ENCODE measurements at places on chromosomes 13 and 19.

- DNase-seq: no peak
These were observed at the start of gene MAP1S for GRCh38 chr19:17718947-17719711. Gene MAP1S (plus strand): TSS chr19:17719480. CDS start chr19:17719503, 23 bp downstream.

- DNase-seq: no peak
These were observed 317.5 kb downstream of the KLF12 start for GRCh38 chr13:73816702-73817101.

DNA sequence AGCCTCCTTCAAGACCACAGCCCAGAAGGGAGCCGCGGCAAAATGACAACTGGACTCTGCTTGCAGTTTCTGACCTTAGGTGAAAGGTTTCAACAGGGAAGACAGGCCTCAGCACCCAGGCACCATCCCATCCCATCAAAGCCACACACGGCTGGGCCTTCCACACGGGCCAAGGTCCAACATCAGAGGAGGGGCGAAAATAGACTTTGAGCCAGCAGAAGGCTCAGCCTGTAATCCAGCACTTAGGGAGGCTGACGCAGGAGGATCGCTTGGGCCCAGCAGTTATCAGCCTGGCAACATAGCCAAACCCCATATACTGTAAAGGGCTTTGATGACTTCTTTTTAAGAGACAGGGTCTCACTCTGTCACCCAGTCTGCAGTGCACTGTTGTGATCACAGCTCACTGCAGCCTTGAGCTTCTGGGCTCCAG, 26.8 kb upstream of the TINCR start:
- no peak for DNase-seq

GRCh38 chr13:42973581-42973980, 18.5 kb downstream of the EPSTI1 start:
- no peak for DNase-seq

- DNase-seq: no peak
These were observed 13.5 kb upstream of the TLE5 start for GRCh38 chr19:3075605-3076431.

DNA sequence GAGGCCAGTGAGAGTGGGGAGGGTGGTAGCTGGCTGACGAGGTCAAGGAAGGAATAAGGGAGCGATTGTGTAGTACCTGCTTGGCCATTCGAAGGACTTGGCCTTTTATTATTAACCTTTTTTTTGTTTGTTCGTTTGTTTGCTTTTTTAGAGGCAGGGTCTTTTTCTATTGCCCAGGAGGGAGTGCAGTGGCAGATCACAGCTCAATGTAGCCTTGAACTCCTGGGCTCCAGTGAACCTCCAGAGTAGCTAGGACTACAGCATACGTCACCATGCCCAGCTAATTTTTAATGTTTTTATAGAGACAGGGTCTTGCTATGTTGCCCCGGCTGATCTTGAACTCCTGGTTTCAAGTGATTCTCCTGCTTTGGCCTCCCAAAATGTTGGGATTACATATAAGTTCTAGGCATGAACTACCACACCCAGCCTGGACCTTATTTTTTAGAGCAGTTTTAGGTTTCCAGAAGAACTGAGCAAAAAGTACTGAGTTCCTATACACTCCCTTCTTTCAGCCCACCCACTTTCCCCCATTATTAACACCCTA, 25.5 kb downstream of the ARHGEF7 start:
- no peak for DNase-seq

GRCh38 chr13:109698779-109699178, 87.6 kb downstream of the IRS2 start:
- DNase-seq: no peak

- DNase-seq: no peak
These were observed 14.4 kb downstream of the CAPN12 start for GRCh38 chr19:38729653-38730469.

GRCh38 chr13:113592571-113592970, 8.0 kb downstream of the TFDP1 start:
- no peak for DNase-seq

DNA sequence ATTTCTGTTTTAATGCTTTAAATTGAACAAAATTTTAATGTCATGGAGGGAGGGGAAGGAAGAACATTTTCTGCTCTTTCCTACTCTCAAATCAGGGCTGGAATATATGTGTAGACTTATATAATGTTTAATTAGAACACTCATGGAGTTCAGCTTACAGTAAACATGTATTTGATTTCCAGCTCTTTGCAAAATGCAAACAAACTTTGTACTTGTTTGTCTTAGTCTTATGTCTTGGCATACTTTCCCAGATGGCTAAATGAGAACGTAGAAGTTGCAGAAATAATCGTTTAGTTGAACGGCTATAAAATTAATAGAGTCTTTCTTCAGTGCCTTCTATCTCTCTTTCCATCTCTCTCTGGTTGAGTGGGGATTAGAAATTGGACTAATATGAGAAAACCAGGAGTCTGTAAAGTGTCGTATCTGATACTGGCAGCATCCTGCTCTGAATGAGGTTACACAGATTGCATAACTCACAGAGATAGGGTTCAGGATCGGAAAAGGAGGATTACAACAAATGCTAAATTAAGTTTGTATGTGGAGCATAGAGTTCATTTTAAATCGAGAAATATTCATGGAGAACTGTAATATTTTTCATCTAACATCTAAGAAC, 82.3 kb downstream of the FGF9 start:
- no peak for DNase-seq

DNA sequence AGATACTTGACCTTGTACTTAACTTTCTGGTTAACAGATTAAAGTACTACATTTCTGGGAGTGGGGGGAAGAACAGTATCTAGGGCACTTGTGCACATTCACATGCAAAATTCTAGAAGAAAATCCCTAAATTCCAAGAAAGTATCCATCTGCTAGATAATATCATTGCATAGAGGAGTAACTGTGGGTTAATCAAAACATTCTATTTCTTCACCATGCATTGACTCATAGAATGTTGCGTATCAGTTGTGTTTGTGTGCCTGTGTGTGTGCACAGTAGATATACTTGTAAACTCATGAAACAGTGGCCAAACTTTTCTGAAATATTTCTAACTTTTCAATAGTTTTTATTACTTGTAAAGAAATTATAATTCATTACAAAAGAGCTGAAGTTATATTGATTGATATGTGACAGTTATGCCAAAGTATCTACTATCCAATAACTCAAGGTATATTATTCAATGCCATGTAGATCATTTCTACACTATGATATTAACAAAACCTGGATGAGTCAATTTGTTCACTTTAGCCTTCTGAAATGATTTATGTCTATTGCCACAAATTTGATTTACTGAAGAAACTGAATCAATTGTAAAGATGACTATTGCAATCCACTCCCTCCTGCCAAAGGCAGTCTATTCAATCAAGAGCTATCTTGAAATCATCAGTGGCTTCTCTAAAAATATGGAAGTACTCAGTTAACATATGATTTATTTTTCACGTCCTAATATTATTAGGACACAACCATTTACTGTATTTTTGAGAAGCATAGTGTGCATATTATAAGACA, 756.7 kb upstream of the ARGLU1 start:
- no peak for DNase-seq

DNA sequence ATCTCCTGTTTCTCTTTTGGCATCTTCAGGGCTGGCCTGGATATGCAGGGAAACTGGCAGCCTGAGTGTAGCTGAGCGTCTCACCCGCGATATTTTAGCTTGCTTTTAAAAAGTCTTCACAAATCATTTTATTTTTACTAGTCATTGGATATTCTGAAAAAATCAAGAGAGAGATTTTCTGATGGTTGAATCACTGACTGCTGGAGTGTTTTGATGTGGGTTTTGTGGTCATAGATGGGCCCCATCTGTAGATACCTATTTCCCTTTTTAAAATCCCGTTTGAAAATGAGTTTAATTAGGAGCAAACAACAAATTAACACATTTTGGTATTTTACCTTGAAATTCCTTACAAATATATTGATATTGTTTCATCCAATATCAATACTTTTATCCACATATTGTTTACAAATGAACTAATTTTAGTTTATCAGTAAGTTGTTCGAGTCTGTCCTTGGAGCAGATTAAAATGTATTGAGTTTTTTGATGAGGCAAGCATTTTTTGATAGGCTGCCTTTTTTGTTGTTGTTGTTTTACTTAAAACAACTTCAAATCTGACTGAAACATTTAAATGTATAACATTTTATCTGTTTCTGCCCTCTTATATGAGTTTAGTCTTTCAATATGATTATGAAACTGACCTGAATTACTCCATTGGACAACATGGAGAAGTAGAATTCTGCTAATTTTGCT, 21.5 kb upstream of the OXGR1 start:
- DNase-seq: no peak

DNA sequence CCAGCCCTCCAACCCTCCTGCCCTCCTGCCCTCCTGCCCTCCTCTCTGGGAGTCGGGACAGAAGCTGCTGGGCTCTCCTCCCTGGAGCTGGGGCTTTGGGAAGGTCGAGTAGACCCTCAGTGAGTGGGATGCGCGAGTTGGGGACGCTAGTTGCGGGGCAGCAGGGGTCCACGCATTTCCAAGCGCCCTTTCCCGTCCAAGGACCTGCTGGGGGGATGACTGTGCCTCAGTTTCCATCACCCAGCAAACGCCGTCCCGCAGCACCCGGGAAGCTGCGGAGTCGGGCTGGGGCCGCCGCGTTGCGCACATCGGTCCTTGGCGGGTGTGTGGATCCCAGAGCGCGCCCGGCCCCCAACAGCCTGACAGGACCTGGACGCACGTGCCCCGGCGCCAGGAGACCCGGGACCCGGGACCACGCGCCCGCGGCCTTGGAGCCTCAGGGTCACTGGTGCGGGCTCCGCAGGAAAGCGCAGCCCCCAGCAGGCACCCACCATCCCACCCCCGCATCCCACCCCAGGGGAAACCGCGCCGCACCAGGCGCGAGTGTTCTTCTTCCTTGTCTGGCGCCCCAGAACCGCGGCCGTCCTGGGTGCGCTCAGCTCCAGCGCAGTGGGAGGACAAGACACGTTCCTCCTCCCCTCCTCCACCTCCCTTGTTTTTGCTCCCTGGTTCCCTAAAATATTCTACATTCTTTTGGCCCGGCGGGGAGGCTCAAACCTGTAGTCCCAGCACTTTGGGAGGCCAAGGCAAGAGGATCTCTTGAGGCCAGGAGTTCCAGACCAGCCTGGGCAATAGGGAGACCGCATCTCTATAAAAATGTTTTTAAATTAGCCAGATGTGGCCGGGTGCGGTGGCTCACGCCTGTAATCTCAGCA, 9.2 kb downstream of the ONECUT3 start:
- no peak for DNase-seq

DNA sequence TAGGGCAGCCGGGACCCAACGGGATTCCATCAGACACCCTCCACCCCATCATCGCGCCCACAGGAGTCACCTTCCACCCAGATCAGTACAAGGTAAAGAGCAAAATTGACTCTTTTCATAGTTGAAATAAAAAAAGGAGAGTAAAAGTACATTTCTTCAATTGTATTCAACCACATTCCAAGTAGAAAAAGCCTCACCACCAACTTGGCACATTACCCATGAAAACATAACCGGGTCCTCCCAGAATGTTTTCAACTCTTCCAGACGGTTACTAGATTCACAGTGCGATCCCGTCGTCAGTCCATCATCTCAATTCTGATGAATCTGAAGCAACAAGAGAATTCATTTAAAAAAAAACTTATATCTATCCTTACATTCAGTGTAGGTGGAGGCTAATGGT, 125.2 kb downstream of the RAB20 start:
- no peak for DNase-seq

DNA sequence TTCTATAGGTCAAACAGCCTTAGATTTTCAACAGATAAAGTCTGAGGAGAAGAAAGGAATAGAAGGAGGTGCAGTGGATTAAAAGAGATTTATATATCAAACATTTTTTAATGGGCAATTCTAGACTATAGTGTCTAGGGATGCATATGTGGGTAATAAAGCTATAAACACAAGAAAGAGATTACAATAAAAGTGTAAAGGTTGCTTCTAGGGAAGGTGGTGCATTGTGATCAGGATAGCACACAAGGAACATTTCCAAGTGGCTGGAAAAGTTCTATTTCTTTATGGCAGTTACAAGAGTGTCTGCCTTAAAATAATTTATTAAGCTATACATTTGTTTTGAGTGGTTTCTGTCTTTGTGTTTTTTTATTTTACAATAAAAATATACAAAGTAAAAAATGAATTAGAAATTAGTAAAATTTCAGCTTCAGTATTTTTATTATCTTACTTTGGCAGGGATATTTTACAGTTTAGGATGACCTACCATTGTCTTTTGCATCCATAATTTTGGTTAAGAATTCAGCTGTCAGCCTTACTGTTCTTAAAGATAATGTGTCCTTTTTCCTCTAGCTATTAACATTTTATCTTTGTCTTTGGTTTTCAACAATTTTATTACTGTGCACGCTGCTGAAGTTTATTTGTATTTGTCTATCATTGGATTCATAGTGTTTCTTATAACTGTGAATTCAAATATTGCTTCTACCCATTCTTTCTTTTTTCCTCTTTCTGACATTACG, 221.8 kb downstream of the LACC1 start:
- no peak for DNase-seq

DNA sequence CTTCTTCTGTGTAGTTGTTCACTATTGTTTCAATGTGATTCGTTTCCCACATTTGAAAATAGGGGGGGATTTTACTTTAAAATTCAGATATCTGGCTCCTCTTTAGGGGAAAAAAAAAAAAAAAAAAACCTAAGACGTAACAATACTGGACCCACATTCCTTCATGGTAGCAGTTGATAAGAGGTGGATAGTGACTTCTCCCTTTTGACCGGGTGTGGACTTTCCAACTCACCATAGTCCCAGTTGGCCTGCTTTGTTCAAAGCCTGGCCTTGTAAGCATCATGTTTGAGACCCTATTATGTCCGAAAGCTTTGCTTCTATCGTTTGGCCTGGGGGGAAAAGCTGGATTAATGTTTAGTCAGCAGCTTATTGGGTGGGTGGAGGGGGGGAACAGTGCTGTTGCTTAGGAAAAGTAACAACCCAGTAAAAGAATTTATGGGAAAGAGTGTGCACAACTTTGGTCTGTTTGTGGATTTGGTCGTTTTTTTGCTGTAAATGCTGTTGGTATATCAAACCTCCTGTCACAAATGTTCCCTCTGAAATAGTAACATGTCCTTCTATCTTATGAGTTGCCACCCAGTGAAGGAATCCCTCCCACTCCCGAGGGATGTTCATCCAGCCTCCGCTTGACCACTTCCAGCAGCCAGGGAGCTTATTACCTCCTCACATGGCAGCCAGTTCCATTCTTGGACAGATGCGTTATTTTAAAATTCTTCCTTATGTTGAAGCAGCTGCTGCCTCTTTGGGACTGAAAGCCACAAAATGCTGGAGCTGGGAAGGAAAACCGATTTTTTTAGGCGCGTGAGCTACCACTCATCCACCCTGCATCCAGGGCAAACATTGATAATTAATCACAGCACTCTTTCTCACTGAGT, 10.4 kb downstream of the SAMD4B start:
- DNase-seq: no peak

GRCh38 chr13:51311957-51312520, 27.5 kb upstream of the SERPINE3 start:
- DNase-seq: no peak

GRCh38 chr19:33407716-33408115, 34.2 kb downstream of the CEBPG start:
- DNase-seq: no peak

GRCh38 chr13:99923877-99924582, 47.5 kb downstream of the ZIC5 start:
- no peak for DNase-seq

- no peak for DNase-seq
These were observed 122.0 kb downstream of the ENOX1 start for GRCh38 chr13:43664700-43665191.
